NT2/D1 (cell line): ENCODE measurements at places on chromosomes 1 and 21.

DNA sequence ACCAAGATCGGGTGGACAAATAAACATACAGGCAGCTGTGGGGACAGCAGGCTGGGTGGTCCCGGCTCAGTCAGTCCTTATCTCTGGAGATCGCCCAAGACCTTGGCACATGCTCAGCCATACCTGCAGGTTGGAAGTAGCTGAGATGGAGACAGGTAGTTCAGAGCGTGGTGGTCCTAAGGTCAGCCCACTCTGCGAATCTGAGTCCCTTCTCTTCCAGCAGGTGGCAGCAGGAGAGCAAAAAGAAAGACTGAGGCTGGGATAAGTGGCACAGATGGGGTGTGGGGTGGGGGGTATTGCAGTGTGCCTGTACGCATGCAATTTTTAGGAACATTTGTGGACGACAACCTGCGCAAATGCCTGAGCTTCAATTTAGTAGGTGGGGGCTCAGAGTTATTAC lies 104.9 kb downstream of the TENT5C start:
- no peak for DNase-seq

GRCh38 chr1:52028328-52028727 lies 5.3 kb downstream of the KTI12 start:
- no peak for DNase-seq

- DNase-seq, result no peak
Observed at GRCh38 chr1:18670121-18670867, 39.6 kb downstream of the PAX7 start.

- DNase-seq, result no peak
Observed at GRCh38 chr1:100073531-100073930, 59.2 kb downstream of the SASS6 start.

GRCh38 chr21:35438643-35439404 lies 389.7 kb upstream of the RUNX1 start:
- DNase-seq, result no peak

GRCh38 chr1:107124694-107125093 lies 16.1 kb upstream of the NTNG1 start:
- no peak for DNase-seq

GRCh38 chr1:200771625-200772555 lies 33.2 kb downstream of the CAMSAP2 start:
- DNase-seq, result no peak

GRCh38 chr1:96887501-96887900 lies 165.9 kb downstream of the PTBP2 start:
- DNase-seq, result no peak

DNA sequence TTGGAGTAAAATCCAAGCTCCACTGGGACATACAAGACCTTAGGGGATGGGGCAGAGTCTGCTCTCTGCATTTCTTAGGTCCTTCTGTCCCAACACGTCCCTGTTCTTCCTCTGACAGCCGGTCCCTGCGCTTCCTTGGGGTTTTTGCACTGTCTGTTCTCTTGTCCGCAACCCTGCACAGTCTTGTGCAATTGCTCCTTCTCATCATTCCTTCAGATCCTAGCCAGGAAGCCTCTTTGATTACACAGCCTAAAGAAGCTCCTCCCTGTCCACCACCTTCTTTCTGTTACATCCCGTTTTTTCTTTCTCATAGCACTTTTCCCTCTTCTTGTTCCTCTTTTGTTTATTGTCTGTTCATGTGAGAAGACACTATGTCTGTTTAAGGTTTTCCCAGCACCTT lies 19.9 kb downstream of the ACOT11 start:
- no peak for DNase-seq

DNA sequence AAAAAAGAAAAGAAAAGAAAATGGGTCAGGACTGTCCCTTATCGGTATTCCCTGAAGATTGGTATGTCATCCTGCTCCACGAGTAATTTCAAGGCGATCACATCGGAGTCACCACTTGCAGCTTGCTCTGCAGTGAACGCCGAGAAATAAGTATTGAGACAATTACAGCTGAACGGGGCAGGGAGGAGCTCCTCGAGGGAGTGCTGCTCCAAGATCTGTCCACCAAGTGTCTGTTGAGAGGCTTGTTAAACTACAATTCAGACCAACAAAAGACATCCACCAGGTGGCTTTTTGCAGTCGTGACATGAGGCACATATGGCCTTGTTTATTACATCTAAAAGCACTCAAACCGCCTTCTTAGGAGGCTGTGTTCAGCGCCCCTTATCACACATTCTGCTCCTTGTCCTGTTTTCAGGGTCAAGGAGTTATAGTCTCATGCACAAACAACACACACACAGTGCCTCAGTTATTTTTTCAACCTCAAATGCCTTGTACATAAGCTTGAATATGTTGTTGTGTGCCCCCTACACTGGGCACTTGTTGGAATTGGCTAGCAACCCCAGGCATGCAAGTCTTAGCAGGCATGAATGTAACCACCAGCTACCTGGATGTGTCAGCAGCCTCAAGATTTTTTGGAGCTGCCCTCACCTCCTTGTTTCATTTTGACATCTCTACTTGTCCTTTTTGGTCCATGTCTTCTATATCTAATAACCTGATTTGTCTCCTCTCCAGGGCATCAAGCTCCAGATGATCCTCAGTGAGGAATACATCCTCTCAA lies 13.0 kb upstream of the CD48 start:
- no peak for DNase-seq

- DNase-seq, result no peak
Observed at GRCh38 chr1:209431813-209432442, 151.6 kb upstream of the CAMK1G start.

- no peak for DNase-seq
Observed at GRCh38 chr1:24980836-24981630, 51.0 kb upstream of the RUNX3 start.

GRCh38 chr1:114927401-114927800 lies 72.7 kb downstream of the SYCP1 start:
- DNase-seq, result no peak

DNA sequence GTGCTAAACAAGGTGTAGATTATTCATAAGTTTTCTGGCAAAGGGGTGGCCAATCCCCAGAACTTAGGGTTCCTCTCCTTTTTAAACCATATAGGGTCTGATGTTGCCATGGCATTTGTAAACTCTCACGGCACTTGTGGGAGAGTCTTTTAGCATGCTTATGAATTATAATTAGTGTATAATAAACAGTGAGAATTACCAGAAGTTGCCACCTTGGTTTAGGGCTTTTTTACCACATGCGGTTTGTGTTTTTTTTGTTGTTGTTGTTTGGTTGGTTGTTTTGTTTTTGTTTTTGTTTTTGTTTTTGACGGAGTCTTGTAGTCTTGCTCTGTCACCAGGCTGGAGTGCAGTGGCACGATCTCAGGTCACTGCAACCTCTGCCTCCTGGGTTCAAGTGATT lies 8.9 kb upstream of the LAX1 start:
- no peak for DNase-seq

GRCh38 chr21:45644041-45644906 lies 749 bp downstream of the PCBP3 start:
- no peak for DNase-seq

DNA sequence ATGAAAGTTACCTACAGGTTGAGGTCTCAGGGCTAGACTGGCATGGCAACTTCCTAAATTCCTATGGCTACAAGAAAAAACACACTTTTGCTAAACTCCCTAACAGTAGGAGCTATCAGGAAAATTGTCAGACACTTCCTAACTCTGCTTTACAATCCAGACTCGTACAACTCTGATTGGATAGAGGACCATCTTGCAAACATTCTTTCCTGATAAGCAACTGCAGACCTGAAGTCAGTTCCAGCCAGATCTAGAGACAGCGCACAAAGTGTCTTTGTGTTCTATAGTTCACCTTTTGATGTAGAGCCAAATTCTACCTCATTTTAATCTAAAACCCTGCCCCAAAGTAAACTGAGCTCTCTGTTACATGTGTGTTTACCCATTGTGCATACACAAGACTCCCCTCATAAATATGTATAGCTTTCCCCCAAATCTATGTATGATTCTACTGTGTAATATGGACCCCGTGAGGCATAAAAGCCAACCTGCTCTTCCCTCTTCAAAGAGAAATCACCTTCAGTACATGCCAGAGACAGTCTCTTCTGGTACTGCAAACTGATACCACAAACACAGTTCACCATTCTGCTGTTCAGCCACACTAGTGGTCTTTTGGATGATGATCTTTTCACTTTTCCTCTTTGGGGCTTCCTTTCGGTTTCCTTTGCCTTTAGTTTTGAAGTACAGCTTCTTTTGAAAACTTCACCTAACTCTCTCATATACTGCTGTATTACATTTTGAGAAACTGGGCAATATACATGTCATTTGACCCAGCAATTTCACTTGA lies 21.7 kb downstream of the ZP4 start:
- DNase-seq, result no peak

GRCh38 chr1:106548726-106549125 lies 507.7 kb upstream of the PRMT6 start:
- no peak for DNase-seq

DNA sequence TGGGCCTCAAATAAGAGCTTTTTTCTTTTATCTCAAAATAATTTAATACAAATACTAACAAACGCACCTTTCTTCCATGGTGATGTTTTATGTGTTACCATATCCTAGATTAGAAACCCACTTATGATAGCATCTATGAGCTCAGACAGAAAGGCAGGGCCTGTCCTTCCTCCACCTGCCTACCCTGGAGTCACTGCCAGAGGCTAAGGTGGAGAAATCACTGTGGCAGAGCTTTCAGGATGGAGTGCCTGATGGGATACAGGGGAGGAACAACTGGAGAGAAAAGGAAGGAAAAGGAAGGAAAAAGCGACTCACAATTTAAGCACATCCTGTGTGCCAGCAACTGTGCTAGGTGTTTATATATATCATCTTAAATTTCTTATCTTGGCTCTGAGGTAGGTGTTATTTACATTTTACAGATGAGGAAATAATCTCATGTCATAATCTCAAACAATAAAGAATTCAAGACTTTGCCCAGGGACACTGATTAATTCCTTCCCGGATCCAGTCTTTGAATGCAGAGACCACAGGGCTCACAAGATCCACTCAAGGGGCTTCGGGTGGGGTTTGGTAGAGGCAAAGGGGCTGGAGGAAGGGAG lies 45.4 kb downstream of the RCAN1 start:
- no peak for DNase-seq

- DNase-seq, result peak; percentile 44
Observed at GRCh38 chr1:44030605-44031251, 534 bp downstream of the SLC6A9 start.

- no peak for DNase-seq
Observed at GRCh38 chr1:43284546-43285110, 753 bp downstream of the C1orf210 start.

DNA sequence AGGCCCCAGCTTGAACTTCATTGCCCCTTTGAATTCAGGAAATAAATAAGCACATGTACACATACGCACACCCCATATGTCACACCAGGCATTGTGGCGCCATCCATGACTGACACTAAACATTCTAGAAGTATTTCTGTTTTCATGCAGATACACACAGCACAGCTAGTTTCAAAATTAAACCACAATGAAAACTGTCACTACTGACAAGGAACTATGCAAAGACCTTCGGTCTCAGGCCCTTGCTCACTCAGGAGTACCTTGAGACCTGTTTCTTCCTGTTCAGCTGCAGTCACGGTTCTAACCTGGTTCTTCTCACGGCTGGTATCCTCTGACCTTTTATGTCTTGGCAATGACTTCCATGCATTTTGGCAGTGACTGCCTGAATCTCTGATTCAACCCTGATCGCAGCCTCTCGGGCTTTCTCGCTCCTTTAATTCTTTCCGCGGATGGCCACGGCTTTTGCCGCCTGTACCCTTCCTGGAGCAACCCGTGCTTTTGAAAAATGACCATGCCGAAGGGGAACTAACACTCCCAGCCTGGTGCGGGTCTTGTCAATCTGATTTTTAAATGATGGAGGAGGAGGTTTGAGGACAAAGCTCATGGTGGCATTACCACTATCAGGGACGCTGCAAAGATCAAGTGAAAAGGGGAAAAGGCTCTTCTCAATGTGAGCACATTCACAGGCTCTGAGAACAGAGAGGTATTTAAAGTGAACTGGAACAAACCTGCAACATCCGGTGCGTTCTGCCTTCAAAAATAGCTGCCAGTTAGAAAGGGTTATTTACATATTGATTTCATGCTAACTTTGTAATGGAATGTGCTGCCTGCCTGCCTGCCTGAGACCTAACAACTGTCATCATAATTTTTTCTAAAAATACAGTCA lies 384.6 kb downstream of the RRAGC start:
- no peak for DNase-seq

- peak; percentile 13 for DNase-seq
Observed at GRCh38 chr1:152107031-152107983, 7.9 kb downstream of the TCHH start.

DNA sequence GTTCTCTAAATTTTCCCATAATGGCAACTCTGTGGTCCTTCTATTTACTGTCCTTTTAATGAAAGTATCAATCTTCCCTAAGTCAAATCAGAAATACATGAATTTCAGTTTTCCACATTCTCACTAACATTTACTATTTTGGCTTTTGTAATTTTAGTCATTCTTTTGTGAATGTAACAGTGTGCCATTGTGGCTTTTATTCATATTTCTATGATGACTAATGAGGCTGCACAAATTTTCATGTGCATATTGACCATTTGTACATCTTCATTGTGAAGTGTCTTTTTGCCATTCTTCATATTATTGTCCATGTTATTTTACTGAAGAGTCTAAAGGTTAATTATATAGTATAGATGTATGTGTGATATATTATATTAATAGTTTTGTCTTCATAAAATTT lies 431.0 kb upstream of the BRINP3 start:
- no peak for DNase-seq

- DNase-seq, result no peak
Observed at GRCh38 chr1:158516966-158517365, 37.2 kb downstream of the OR6Y1 start.

DNA sequence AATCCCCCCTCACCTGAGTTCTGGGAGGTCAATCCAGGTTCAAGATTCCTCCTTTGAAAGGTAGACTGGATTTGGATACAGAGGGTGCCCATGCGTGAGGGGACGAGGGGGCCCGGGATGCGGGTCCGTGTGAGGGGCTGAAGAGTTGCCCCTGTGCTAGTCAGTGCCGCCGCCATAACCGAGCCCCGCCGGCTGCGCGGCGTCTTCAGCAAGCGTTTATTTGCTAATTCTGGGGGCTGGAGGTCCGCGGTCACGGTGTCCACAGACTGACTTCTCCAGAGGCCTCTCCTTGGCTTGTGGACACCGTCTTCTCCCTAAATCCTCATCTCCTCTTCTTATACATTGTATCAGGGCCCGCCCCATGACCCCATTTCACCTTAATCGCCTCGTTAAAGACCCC lies 20.9 kb upstream of the SAMD11 start:
- DNase-seq, result no peak

DNA sequence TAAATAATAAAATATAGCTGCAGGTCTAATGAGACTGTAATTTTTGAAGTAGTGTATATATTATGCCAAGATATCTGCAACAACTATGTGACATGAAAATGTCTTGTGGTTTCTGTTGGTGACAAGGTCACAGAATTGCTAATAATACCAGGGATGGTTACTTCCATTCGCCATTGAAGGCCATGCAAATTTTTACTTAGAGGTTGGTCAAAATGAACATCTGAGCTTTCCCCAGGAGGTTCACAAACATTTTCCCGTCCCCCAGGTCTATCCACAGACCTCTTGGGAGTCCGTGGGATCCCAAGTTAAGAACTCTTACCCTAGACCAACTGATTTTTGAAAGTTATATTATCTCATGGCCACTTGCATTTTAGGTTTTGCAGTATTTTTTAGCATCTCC lies 62.7 kb downstream of the BCL9 start:
- no peak for DNase-seq
